ENCODE measurements at places on chromosomes 7 and 10. TPM values are rescaled to one million over a fixed set of nuclear protein-coding genes. Genes with fewer than 3 reads are reported as not detected.

The NEURL1 gene
- not detected for total RNA-seq

The SFXN2 gene
- total RNA-seq: 2.2 TPM

The IKZF1 gene
- not detected for total RNA-seq

The STX1A gene
- total RNA-seq: 100 TPM

The SLC13A4 gene
- not detected for total RNA-seq

The EVX1 gene
- not detected for total RNA-seq

The RNLS gene
- total RNA-seq: not detected

The PLCE1 gene
- 6.7 TPM for total RNA-seq

The NYAP1 gene
- 0.23 TPM for total RNA-seq

DNA sequence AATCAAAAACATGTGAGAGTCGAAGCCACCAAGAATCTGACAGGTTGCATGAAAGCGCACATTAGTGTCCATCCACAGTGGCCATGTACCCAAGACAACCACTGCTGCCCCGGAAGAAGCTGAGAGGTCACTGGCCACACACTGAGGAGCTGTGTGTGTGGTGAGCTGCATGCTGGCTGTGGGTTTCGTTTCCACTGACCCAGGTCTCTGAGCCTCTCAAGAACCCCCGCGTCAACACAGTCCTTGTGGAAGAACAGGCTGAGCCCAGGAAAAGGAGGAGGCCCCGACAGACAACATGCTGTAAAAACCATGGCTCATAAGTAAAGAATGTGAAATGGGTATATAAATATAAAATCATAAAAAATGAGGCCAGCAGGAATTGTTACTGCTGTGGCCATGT, 8.2 kb downstream of the VIPR2 start:
- DNase-seq: no peak

DNA sequence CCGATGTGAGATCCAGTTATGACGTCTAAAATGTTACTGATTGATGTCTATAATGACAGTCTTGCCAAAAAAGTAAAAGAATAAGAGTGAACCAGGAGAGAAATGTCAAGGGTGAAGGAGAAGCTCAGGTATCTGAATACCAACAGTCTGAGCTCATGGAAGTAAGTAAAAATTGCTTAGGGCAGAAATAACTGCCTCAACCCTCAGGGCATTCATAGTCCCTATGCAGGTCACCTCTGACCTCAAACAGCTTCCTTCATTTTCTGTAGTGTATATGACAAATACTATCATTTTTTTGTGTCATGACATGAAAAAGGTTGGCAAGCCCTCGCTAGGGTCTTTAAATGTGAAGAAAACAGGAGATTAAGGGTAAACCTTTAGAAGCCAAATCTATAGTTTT, 41.0 kb upstream of the MRPS16 start:
- no peak for DNase-seq

- DNase-seq: no peak
Observed at GRCh38 chr10:101875068-101875688, 31.6 kb upstream of the KCNIP2 start.

DNA sequence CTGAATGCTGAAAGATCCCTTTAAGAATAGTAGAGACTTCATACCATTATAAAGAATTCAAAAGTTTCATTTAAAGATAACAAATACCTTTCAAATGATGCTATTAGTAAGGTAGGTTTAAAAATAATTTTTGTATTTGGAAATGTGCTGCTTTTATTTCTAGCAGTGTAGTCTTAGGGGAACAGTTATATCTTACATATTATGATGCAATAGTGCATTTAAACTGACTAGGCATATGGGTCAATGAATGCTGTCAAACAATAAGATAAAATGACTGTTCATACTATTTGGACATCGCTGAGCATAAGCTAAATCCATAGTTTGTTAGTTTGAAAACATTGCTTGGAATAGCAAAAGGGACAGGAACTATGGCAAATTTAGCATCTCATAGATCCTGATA, 354.8 kb upstream of the SEMA3A start:
- DNase-seq: no peak

GRCh38 chr10:65570143-65571010, 1355.5 kb upstream of the LRRTM3 start:
- peak; percentile 69 for DNase-seq

- peak; percentile 58 for DNase-seq
Observed at GRCh38 chr10:6128591-6129251, 39.9 kb downstream of the RBM17 start.

GRCh38 chr10:132880128-132880981, 62.0 kb downstream of the CFAP46 start:
- DNase-seq: no peak

GRCh38 chr7:113652501-113652900, 266.3 kb downstream of the PPP1R3A start:
- DNase-seq: peak; percentile 74

GRCh38 chr10:84994722-84995121, 666.3 kb downstream of the CCSER2 start:
- DNase-seq: no peak

DNA sequence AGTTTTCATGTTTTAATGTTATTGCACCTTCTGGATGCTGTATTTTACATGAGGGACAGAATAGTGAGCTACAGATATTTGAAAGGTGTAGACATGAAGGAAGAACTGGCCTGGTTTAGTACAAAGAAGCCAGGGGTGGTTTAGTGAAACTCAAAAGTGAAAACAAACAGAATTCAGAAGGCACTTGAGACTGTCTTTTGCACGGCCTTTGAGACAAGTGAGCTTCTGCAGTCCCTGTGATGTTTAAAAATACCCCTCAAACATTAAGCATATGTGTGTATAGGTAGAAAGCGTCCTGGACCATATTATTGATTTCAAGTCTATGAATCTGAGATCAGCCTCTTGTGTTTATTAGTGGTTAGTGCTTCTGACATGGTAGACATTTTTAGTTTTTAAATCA, 118.9 kb downstream of the CDK14 start:
- DNase-seq: no peak

GRCh38 chr10:62171791-62172190, 96.9 kb downstream of the RTKN2 start:
- DNase-seq: peak; percentile 72

- no peak for DNase-seq
Observed at GRCh38 chr10:114043532-114044246, at the start of gene ADRB1. Gene ADRB1 (plus strand): TSS chr10:114043866. CDS start chr10:114044133, 267 bp downstream.

GRCh38 chr10:131503992-131504391, 192.5 kb upstream of the TCERG1L start:
- DNase-seq: no peak

All from LHCN-M2 (cell line).